Breast epithelium (tissue), 4 donors: ENCODE measurements at places on chromosomes 11 and 22. TPM values are rescaled to one million over a fixed set of nuclear protein-coding genes. Genes with fewer than 3 reads are reported as not detected.

The GDPD4 gene
- total RNA-seq: not detected

The KCNJ1 gene
- total RNA-seq: 0.16 TPM

The TST gene
- total RNA-seq: 51.1 TPM

The APOA4 gene
- not detected for total RNA-seq

DNA sequence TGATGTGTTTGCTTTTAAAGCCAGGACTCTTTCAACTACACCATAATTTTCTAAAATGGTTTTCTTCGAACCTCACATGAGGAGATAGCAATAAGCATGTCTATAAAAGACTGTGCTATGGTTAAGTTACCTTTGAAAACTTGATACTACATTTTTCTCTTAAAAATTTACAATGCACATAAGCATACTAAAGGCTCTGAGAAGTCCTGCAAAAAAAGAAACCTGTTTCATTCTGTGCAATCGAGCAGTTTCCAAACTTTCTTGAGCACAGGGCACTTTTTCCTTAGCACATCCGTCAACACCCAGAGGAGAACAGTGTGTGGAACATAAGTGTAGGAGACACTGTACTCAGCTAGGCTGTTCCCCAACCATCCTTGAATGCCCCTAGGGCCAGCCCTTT is 144.1 kb upstream of the ARHGAP20 start:
- H3K4me3 ChIP-seq: no peak overlapping the region
- DNase-seq: no peak
- H3K27ac ChIP-seq: no peak overlapping the region
- no peaks in the 10 kb centered on the region for H3K27me3 ChIP-seq

DNA sequence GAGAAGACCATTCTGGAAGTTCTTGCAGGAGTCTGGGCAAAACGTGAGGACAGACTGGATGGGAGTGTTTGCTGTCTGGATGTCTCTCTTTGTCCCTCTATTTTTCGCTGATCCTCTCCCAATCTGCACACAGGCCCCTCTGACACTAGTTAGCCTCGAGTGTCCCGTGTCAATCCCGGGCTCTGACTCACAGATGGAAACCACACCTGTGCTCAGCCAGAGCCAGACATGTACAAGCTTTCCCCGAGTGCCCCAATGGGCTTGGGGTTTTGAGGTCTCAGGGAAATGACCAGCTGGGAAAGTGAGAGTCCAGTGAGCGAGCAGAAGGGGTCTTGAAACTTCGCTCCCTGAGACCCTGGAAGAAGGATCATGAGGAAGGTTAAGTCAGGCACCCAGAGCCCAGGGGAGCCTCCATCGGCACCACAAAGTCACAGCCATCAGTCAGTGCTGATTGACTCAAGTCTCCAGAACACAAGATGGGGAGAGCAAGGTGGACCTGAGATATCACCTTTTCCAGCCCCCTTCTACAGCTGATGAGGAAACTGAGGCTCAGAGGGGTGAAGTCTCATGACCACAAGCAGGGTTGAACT is 13.9 kb downstream of the APOL2 start:
- H3K4me1 ChIP-seq: no peaks in the 10 kb centered on the region
- no peaks in the 10 kb centered on the region for H3K36me3 ChIP-seq
- no peak for DNase-seq
- H3K4me3 ChIP-seq: no peak overlapping the region
- no peak overlapping the region for H3K27ac ChIP-seq
- H3K27me3 ChIP-seq: no peaks in the 10 kb centered on the region

- no peaks in the 10 kb centered on the region for H3K4me1 ChIP-seq
- H3K27me3 ChIP-seq: no peaks in the 10 kb centered on the region
- no peaks in the 10 kb centered on the region for H3K36me3 ChIP-seq
- no peak overlapping the region for H3K27ac ChIP-seq
Measured at GRCh38 chr22:17436981-17437412, 67.7 kb downstream of the CECR2 start.
